Germinal center (tissue), 1 donor: ENCODE measurements at places on chromosomes 5 and 9.

DNA sequence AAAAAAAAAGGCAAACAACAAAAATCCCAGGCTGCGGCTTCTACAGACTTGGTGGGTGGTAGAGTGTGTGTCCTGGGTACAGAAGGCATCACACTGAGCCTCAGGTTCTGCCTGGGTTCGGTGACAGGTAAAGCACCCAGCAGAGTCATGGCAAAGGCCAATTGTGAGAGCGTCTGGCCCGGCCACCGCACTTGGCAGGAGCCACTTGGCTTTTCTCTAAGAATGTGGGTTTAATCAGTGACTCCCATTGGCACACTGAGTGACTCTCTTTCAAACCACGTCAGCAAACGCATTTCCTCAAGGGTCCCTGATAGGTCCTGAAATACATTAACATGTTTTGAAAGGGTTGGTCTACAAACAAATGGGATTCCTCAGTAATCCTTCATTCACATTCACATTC is 17.0 kb downstream of the COL23A1 start:
- no peak for DNase-seq

DNA sequence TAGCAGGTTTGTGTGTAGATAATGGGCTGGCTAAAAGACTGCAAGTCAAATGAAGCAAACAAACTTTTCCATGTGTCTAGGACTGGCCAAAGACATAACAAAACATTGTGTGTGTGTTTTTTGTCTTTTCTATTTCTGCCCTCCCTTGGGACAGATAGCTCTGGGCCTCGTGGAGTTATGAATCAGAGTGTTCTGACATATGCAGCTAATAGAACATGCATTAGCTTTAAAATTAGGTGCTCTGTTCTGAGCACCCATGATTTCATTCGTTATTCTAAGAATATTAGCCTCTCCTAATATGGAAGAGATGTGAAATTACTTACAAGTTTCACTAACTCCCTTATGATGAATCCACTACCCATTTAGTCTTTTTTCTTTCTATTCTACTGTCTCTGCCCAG is 367.3 kb upstream of the PAPPA start:
- DNase-seq = no peak

DNA sequence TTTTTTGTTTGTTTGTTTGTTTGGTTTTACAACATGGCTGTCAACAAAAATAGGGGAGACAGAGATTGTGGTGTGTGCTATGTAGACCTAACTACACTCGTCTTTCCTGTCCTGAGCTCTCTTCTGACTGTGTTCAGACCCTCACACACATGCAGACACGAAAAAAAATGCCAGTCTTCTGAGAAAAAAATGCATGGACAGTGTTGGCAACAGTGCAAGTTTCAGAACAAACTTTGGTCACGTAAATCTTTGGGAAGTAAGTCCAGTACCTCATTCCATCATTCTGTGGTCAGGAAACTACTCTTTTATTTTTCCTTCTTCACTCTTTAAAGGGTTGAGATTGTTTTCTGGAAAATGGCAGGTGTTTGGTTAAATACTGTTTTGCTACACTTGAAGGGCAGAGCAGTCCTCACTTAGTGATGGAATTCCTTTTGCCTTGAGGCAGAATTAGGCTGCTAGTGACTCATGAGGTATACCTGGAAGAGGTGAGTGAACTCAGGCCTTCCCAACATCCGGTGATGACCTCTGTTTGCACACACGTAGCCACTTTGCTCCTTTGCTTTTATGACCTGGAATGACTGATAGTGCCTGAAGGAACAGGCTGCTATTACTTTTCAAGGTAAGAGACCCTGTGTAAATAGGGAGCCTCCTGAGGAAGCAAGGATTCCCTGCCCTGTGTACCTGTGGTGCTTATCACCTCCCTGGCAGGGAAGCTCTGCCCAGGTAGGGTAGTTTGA is 81.6 kb upstream of the TNFAIP8 start:
- no peak for DNase-seq

DNA sequence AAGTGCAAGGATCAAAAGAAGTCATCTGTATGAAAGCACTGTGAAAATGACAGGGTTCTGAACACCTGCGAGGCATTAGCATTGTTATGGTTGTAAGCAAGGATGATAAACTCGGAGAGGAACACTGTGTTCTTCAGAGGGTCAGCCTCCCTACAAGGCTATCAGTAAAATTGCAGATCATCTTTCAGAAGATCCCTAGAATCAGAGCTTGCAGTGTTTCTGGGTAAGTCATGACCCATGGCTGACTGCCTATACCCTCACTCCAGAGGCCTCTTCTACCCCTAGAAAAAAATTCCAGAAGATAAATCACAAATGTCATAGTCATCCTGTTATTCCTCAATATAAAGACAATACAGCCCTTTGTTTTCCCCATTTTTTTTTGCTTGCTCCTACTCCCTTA is 292.6 kb downstream of the DMAC1 start:
- DNase-seq = no peak

GRCh38 chr9:136318111-136318775 is 9.1 kb upstream of the GPSM1 start:
- DNase-seq = peak; percentile 43

- DNase-seq = no peak
Measured at GRCh38 chr9:80538976-80539375, 967.2 kb downstream of the TLE4 start.

DNA sequence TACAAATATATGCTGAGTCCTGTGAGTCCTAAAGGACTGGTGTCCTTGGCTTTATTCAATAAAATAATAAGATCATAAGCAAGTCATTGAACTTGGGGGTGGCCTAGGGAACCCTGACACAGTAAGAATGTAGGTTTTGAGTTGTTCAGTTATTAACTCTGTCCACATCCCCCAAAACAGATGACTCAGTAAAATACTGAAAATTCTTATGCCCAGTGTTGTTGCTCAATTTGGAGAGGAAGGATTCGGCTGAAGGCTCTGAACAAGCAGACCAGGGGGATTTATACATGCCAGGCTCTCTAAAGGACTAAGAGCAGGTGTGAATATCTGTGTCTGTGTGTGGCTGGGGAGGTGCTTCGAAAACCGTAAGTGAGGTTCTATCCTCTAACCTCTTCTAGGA is 173.7 kb downstream of the RMI1 start:
- DNase-seq = no peak
